ENCODE measurements at places on chromosomes 11 and 22.

DNA sequence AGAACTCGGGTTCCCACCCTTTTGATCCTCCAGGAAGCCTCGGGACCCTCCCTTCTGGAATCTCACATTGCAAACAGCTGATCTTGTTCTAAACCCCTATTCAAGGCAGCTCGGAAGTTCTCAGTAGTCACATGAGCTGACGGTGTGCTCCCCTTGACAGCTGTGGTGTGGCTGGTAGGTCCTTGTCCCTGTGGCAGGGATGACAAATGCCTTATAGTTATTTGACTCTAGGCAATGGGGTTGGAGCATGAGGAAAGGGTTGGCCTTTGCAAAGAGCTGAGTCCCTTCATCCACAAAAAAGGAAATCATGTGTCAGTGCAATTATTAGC lies 23.6 kb downstream of the EIF4G2 start:
- DNase-seq, result no peak

GRCh38 chr11:6523253-6523652 lies 26.2 kb downstream of the DNHD1 start:
- no peak for DNase-seq

DNA sequence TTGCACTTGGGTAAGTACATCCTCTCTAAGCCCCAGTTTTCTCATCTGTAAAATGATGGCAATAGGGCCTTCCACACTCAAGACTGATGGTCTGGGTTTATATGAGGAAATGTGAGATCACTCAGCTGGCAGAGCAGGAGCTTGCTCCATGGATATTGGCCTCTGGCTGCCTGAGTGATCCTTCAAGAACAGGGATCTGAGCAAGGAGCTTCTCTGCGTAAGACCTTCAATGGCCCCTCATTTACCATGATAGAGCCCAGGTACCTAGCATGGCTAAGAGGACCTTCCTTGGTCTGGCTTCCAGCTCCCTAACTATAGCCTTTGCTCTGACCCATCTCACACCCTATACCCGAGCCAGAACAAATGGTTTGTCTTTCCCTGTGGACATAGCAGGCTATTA lies 5.5 kb downstream of the ROBO4 start:
- peak; percentile 52 for DNase-seq

DNA sequence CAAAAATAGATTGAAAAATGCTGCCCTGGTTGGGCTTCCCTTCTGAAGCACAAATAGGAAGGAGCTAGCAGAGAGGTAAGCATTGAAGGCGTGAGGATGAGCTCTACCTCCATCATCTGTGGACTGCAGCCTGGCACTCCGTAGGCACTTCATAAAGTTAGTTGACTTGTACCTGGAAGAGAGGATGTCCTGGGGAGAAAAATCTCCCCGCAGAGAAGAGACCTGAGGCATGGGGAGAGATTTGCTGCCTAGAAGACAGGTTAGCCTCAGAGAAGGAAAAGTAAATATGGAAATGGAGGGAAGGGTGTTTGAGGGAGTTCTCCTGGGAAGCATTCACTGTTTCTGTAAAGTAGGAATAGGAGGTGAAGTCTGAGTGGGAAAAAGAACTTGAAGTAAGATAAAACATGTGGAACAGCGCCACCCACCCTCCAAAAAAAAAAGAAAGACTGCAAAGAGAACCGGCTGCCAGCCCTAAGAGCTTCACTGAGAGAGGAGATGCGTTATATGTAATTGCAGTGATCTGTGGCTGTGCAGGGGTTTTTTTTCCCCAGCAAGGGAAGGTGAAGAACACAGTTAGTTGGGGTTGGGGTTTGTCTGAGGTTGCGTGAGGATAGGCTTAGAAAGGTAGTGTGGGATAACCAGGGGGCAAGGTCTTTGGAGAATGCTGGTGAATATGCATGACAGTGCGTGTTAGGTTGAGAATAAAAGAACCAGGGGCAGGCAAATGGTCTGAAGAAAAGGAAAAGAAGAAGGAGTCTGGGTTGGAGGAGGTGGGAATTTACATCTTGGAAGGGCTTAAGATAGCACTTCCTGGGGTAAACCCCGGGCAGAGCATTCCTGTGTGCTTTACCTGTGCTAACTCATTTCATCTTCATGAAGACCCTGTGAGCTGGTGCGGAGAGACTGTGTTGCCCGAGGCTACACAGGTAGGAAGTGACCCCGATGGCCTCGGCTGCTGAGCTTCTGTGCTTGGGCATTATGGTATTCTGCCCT lies 16.0 kb downstream of the TNRC6B start:
- no peak for DNase-seq

DNA sequence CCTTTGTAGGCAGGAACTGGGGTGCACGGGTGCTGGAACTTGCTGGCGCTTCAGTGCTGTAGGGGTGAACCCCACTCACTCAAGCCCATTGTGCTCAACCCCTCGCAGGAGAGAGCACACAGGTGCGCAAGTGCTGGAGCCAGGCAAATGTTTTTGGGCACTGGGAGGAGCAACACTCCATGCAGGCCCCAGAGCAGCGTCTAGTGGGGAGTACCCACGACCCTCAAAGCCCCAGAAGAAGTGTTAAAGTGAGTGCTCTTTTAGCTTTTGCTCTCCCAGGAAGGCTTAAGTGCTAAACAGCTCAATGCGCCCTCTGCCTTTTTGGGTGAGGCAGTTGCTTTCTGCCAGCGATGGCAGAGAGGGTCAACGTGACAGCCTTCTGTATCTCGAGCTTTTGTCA lies 282.2 kb upstream of the ARHGAP42 start:
- DNase-seq, result no peak

DNA sequence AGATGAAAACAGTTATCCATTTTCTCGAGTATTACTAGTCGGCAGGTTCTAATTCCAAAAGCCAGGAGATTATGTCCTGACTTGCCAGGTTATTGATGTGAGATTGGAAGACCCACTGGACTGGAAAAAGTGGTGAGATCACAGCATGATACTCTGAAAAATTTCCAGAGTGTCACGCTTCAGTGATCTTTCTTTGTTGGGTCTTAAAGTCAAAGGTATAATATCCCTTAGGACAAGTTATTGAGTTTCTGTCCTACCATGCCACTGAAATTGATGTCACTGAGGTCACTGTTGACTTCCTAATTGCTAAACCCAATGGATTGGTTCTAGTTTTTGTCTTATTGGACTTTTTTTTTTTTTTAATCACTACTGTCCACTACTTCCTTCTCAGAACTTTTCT lies 104.5 kb upstream of the GRAMD1B start:
- DNase-seq, result no peak

Measured in vagina (tissue), 2 donors.